Activated B cell treated with CpG ODN at 0.5 μM for 24 hours (primary cell): ENCODE measurements at places on chromosomes 2 and 18.

- no peak for DNase-seq
Observed at GRCh38 chr18:24764766-24765165, 304.3 kb downstream of the HRH4 start.

DNA sequence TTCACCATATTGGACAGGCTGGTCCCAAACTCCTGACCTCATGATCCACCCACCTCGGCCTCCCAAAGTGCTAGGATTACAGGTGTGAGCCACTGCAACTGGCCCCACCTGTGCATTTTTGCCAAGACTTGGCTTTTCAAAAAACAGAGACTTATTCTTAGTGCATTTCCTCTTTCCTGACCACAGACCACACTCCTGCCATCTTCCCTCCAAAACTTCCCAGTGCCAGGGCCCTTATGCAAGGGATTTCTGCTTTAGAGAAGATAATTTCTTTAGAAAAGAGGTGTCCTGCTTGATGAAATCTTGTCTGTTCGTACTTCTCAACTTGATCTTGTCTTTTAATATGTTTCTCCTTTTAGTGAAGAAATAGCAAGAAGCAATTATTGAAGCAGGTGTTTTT lies 98.8 kb upstream of the ZNF516 start:
- no peak for DNase-seq

DNA sequence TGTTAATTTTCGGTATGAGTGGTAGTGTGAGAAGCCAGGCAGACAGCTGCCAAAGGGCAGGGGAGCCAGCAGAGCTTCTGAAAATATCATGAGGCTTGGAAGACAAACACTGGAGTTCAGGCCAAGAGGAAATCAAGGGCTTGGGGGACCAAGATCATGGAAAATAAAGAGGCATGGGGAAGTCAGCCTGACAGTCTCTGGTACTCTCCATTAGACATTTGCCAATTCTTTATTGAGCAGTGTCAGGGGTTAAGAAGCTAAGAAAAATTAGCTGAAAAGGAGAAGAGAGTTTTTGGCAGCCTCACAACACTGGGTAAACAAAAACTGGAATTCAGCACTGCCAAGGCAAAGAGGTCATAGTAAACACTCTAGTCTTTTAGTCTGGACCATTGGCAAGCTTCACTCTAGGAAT lies 612.7 kb downstream of the EPHA4 start:
- DNase-seq = no peak

GRCh38 chr2:36468463-36469105 lies 113.0 kb downstream of the CRIM1 start:
- no peak for DNase-seq

GRCh38 chr2:138277062-138277461 lies 224.5 kb upstream of the SPOPL start:
- no peak for DNase-seq

- DNase-seq = no peak
Observed at GRCh38 chr2:227782804-227783203, 30.8 kb upstream of the CCL20 start.

DNA sequence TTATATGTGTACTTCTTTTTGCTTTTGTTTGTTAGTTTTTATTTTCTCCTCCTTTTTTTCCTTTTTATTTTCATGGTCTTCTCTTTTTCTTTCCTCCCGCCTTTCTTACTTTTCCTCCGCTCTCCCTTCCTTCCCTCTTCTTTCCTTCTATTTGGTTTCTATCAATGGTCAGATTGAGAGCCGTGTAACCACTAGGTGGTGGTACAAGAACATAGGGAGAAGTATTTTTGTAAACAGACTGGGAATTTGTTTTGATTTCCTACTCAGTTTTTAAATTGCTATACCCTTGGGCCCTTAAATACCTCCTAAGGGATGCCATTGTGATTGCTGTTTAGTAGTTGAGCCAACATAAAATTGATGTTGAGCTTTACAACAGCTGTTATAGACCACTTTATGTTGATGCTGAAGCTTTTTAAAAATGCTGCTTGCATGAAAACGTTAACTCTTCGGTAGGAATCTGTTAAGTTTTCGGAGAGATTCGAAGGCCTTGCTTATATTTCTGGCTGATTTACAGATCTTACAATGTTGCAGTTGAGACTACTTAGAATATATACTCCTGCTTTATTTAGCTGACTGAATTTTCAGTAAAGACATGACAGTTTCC lies 124.2 kb downstream of the UBE2E3 start:
- no peak for DNase-seq

DNA sequence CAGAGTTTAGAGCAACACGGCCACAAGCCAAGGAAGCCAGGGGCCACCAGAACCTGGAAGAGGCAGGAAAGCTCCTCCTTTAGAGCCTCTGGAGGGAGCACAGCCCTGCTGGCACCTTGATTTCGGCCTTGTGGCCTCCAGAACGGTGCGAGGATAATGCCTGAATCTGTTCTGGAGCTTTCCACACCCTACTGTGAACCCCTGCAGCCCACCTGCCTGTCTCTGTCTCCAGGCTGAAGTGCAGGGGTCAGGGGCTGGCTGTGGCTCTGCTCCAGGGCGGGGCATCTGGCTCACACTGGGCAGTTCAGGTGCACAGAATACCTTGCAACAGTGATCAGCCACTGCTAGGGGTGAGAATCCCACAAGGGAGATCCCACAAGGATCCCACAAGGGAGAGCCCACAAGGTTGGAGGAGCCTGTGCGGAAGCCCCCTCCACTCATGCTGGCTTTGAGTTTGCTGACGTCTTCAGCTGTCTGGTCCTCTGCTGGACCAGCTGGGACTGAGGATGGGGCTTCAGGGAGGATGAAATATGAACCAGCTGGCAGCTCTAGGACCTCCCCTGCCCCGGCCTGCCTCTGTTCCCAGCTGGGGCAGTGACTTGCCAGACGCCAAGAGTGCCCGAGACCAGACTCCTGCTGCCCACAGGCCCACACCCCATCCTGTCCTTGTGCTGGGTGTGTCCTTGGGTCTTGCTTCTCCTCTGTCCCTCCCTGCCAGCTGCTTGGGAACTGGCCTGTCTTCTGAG lies 56.4 kb upstream of the OTOS start:
- peak; percentile 7 for DNase-seq

DNA sequence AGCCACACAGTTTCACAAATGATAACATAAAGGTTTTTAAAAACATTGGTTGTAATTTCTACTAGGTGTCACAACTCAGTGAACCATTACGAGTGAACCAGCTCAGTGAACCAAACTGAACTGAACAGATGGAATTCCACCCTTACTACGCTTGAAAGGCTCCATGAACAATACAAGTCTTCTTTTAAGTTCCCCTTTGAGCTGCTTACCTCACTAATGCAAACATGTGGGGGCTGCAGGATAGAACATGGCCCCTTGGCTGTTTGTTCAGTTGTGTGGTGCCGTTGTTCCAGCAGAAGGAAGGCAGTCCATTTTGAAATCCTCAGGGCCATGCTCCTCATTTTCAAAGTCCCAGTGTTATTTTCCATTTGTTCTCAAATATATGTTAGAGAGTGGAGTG lies 30.7 kb upstream of the KLHL14 start:
- no peak for DNase-seq

GRCh38 chr18:37705016-37705415 lies 139.4 kb upstream of the CELF4 start:
- no peak for DNase-seq

GRCh38 chr2:235378944-235379343 lies 114.9 kb upstream of the AGAP1 start:
- no peak for DNase-seq
